ENCODE measurements at places on chromosomes 16 and 17. TPM values are rescaled to one million over a fixed set of nuclear protein-coding genes. Genes with fewer than 3 reads are reported as not detected.

DNA sequence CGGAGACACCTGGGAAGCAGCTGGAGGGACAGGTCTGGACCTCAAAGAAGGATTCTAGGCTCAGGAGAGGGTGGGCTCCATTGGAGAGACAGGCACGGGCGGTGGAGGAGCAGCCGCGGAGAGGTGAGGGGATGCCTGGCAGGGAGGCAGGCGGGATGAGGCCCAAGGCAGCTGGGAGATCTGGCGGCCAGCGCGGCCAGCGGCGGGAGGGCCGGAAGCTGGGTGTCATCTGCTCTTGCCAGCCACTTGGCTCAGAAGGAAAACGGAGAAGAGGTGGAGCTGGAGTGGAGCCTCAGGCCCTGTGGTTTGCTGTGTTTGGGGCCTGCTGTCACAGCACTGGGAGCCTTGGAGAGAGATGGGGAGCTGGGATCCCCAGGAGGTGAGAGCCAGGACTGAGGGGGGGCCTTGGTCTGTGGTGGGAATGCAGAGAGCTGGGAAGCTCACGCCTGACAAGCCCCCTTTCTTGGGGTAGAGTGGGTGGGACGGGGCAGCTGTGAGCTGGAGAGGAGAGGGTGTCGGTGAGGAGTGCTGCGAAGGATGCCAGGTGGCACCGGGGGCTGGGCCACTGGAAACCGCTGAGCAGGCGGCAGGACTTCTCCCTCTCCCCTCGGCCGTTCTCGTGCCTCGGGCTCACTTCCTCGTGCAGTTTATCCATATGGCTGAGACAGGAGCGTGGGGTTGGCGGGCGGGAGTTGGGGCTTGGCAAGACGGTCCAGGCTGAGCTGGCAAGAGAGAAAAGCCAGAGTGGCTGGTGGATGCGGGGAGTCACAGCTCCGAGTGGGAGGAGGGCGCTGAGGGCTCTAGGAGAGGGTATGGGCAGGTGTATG is 8.0 kb downstream of the TBC1D24 start:
- H3K27ac ChIP-seq: no peak overlapping the region
- no peaks in the 10 kb centered on the region for H3K36me3 ChIP-seq
- H3K4me1 ChIP-seq: peaks cover 14% of the 10 kb centered on the region
- H3K4me3 ChIP-seq: no peak overlapping the region

CD300E gene
- total RNA-seq: not detected

DNA sequence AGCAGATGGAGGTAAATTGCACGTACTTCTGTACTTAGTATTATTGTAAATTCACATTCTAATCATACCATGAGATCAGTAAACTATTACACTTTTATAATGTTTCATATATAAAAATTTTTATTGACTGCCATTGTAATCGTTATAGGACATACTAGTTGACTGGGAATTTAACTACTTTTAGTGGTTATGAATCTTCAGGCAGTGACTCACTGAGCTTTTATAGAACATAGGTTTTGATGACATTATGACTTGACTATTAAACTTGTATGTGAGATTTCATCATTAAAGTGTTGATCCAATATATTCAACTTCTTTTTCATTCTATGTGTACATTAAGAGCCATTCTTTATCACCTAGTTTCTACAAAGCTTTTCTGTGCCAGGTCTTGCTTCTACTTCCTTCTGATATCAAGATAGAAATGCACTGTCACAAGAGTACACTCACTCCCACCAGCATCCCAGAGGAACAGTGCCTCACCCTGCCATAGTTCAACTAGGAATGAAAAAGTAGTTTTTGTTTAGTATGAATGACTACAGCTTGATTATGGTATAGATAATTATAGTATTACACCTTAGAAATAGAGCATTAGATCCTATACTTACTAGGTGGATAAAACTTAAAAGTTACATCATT is 142.4 kb upstream of the RBL2 start:
- no peak overlapping the region for H3K27ac ChIP-seq
- no peak overlapping the region for H3K4me3 ChIP-seq
- H3K36me3 ChIP-seq: peaks cover 10% of the 10 kb centered on the region
- DNase-seq: no peak

NXN gene
- total RNA-seq: 0.55 TPM

CES4A gene
- 19.8 TPM for total RNA-seq
